Activated CD4-positive, alpha-beta T cell treated with anti-CD3 and anti-CD28 coated beads, Interleukin-2, amount 10 ng/mL, durations not matched to agents 7 days and 5 days (primary cell): ENCODE measurements at places on chromosomes 12 and 14.

DNA sequence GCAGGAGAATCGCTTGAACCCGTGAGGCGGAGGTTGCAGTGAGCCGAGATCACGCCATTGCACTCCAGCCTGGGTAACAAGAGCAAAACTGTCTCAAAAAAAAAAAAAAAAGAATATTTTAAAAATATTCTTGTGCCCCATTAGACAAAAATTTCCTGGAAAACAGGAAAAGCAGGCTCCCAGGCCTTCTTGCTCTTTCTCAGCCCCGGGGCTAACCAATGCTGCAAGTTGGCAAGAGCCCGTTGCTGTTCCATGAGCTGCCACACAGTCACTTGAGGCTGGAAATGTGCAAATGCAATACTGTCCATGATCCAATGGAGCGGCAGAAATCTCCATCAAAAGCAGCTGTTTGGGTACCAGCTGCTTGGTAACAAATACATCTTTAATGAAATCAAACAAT lies 994.7 kb downstream of the VRK1 start:
- DNase-seq: no peak

- no peak for DNase-seq
Measured at GRCh38 chr12:71243370-71243769, 85.6 kb upstream of the TSPAN8 start.

GRCh38 chr12:18072723-18073122 lies 17.3 kb downstream of the RERGL start:
- no peak for DNase-seq

- no peak for DNase-seq
Measured at GRCh38 chr12:20039562-20039961, 328.8 kb upstream of the PDE3A start.

GRCh38 chr12:64110864-64111263 lies 111.2 kb downstream of the KICS2 start:
- no peak for DNase-seq

DNA sequence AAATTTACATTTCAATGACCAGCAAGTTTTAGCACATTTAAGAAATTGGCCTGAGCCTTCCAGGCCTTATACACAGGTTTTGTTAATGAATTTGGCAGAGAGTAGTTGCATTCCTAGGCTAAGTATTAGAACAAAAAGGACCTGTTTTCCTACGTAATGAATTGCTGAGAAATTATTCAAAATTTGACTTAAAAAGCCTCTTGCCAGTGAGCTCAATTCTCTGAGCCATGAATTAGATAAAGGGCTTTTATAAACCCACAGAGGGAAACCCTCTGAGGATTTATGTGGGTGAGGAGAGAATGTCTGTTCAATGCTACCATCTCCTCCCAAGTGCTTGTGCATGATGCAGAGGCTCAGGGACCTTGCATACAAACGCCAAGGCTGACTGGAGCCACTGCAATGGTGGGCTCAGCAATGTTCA lies 94.5 kb upstream of the PELI2 start:
- DNase-seq: no peak

- DNase-seq: peak; percentile 43
Measured at GRCh38 chr14:59688224-59689170, 111.9 kb upstream of the CCDC175 start.

DNA sequence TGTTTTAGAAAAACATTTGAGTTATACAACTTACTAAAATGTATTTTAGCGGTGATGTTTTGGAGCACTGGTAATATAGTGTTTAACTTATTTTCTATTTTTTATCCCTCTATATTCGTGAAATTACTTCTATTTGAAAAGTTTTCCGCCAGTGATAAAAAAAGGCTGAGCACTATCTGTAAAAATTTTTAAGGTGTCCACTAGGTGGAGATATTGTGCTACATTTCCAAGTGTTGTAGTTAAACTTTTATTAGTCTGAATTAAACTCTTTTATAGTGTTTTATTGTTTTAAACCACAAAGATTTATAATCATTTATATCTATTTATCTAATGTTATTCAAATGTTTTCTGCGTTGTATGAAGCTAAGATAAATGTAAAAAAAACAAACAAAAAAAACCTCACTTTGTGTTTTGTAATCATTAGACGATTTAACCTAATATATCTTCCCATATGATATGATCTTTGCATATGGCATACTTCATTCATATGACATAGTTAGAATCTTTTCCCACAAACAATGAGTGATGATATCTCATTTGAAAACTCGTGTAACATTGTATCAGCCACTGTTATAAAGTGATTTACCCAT lies 11.8 kb downstream of the ALG10B start:
- no peak for DNase-seq

DNA sequence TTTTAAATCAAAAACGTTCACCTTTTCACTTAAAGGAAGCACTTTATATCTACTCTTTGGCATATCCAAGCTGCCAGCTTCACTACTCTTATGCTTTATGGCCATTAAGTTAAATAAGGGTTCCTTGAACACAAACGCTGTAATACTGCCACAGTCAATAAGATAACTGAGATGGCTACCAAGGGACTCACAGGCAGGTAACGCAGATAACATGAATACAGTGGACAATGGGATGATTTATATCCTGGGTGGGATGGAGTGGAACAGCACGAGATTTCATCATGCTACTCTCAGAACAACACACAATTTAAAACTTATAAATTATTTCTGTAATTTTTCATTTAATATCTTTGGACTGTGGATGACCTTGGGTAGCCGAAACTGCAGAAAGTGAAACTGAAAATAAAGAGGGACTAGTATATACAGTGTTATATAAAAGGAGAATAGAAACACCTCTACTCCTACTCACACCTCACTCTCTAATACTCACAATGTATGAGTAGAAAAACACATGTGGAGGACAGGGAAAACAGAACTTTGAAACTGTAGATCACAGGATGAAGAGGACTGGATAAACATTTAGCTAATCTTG lies 367.3 kb downstream of the C12orf50 start:
- DNase-seq: no peak

- no peak for DNase-seq
Measured at GRCh38 chr12:55711786-55712553, 3.9 kb upstream of the BLOC1S1 start.

DNA sequence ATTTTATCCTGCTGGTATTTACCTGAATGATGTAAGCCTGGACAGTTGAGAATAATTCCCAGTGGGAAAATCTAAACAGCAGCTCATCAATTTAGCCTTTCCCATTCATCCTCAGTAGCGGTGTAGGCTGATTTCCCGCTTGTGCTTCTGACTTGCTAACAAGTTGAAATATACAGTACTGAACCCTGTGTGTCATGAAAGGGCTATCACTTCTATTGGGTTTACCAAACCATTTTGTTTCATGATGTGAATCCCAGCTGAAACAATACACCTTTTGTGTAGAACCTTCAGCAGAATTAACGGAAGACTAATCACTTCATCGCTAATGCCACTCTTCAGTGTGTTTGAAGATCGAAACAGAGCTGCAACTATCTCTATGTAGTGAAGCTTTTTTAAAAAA lies 88.4 kb downstream of the POLR3B start:
- DNase-seq: no peak

DNA sequence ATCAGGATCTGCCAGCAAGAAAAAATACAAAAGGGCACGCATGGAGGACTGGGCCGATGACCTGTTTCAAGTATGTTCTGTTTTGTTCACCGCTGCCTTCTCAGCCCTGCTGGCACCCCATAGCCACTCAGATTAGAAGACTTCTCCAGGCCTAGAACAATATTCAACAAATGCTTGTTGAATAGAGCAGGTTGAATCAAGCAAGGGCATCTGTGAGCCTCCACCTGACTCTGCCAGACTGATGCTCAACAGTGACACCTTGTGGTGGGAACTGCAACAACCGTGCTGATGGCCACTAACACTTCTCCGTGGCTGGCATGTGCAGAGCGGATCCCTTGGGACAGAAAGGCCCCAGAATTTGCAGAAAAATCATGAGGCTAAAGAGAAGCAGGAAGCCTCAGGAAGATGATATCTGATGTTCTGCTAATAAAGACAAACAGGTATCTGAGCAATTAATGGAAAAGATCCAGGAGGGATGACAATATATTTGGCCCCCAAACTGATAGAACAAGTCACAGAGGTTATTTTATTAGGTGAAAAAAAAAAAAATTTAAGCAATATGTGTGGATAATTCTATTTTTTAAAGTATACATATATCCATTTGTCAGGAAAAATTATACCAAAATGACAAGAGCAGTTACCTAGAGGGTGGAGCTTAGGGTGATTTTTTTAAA lies 114.3 kb downstream of the KSR2 start:
- DNase-seq: peak; percentile 60

GRCh38 chr12:67271976-67272375 lies 2.8 kb downstream of the CAND1 start:
- no peak for DNase-seq

- no peak for DNase-seq
Measured at GRCh38 chr12:94222351-94223084, 74.1 kb downstream of the PLXNC1 start.

GRCh38 chr12:116427200-116427930 lies 131.8 kb upstream of the MAP1LC3B2 start:
- no peak for DNase-seq

GRCh38 chr12:65800937-65801336 lies 23.3 kb upstream of the HMGA2 start:
- no peak for DNase-seq

GRCh38 chr14:61358554-61359226 lies 37.3 kb downstream of the PRKCH start:
- no peak for DNase-seq

DNA sequence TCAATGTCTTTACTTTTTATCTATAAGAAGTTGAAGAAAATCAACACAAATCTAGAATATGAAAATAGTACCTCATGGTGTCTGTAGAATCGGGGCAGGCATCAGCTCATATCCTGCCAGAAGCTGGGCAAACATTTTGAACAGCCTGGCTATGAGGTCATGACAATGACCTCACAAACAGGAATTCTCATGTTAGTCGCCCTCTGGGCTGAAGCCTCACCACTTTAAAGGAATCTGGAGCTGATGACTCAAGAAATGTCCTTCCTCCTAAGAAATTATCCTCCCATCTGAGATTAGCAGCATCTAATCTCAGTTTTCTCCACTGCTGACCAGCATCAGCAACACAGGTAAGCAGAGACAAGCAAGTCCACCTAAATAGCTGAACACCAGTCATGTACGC lies 27.1 kb downstream of the CLIP1 start:
- DNase-seq: no peak

DNA sequence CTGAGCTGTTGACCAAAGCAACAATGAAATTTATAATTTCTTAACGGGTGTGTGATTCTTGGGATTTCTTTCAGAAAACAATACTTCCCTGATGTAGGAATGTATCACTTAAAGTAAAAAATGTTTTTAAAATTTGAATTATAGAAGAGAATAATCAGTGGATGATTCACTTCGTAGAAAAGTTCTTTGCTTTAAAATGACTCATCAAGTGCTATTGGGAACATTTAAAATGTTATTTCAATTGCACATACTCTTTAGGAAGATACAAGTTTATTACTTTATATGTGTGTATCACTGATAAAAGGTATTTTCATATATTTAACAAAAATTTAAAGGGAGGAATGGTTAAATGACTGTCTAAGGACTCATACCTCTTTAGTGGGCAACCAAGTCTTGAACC lies 155.3 kb downstream of the PDE3A start:
- DNase-seq: no peak

GRCh38 chr12:118420673-118421072 lies 44.3 kb downstream of the SUDS3 start:
- DNase-seq: no peak

DNA sequence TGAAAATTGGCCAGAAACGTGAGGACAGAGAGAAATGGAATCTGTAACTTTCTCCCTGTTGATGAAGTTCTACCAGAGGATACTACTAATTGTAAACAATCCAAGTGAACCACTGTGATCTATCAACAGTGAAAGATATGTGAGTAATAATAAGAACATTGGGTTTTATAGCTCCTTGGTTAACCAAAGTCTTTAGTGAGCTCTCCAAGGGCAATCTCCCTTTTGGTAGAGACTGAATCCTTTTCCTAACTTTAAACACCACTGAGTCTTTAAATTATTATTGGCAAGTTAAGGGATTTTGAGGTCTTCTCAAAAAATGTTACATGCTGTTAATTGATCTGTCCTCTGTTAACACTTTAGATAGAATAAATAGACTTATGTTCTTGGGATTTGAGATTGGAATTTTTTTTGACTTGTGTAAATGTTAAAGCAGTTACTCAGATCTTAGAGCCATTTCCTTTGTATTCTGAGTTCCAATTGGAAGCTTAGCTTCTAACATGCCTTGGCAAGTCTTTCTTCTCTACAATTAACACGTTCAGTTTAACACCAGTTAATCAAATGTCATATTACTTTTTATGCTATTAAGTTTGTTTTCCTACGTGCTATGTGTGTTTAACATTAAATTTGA lies 338.2 kb upstream of the DDHD1 start:
- DNase-seq: no peak

GRCh38 chr14:71050227-71050823 lies 143.1 kb downstream of the PCNX1 start:
- DNase-seq: no peak

- peak; percentile 73 for DNase-seq
Measured at GRCh38 chr14:50001151-50001998, 108.5 kb downstream of the ARF6 start.

- DNase-seq: no peak
Measured at GRCh38 chr12:75809746-75810145, 221.8 kb downstream of the PHLDA1 start.

DNA sequence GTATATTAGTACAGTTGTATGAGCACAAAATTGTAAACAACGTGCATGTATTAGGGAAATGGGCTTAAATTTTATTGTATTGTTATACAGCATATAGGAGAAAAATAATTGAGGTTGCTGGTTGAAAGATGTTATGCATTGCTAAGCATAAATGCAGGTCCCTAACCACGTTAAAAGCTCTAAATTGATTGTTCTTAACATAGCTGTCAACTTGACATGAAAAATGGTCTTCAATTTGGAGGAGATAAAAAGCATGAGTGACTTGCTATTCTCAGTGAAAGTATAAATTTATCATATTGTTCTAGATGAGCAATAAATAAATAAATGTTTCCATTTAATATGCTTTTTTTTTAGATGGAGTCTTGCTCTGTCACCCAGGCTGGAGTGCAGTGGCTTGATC lies 506.6 kb upstream of the ATXN7L3B start:
- no peak for DNase-seq

- no peak for DNase-seq
Measured at GRCh38 chr14:79809849-79810612, 401.3 kb downstream of the DIO2 start.

DNA sequence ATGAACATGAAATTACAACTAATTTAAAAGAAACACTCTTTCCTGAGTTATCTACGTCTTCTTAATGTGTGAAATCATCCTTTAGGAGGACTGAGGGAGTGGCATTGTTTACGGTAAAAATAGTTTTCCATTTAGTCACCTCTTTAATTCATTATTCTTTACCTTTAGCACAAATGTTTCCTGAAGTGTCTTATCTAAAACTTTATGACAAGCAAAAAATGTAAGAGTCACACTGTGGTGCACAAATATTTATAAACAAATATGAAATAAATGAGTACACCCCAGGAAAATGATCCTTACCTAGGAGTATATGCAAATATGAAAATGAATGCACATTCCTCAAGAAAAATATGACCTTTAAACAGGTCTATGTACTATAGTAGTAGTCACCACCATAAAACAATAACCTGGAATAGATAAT lies 104.6 kb downstream of the PTPRR start:
- no peak for DNase-seq

GRCh38 chr12:120116441-120116791 lies at the start of gene RAB35:
RAB35 (minus strand) TSS chr12:120116753; CDS start chr12:120116650, 103 bp downstream.
- no peak for DNase-seq

GRCh38 chr12:2475984-2476383 lies 318.8 kb upstream of the FKBP4 start:
- DNase-seq: no peak

GRCh38 chr12:47193066-47193465 lies 113.3 kb upstream of the AMIGO2 start:
- DNase-seq: no peak
